ENCODE measurements at places on chromosomes 1 and 21.
A peak's percentile ranks its signal among the peaks of the same experiment; 100 is the strongest.

DNA sequence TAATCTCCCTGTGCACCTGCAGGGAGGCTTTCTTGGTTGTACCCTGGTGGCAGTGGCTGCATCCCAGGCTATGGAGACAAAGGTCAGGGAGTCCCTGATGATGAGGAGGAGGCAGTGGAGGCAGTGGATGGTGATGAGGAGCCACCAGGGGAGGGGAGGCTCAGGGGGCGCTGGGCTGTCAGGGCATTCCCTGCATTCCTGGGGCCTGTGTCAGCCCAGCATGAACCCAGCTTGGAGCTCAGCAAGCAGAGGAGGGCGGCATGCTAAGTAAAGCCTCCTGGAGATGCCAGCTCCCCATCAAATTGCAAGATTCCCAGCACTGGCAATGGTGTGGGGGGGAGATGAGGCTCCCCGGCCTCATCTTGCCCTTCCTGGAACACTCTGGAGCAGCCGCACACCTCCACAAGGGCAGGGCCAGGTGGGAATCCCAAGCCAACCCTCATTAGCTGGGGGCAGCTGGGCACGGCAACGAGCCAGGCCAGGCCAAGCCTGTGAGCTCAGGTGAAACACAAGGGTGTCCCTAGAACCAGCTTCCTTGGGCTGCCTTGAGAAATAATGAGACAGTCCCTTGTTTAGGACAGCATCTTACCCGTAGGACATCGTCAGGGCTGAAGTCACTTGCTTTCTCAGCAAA is 469.5 kb downstream of the MATN1 start:
- DNase-seq = peak; percentile 19

GRCh38 chr1:35220976-35221375 is 28.0 kb upstream of the SFPQ start:
- no peak for DNase-seq

DNA sequence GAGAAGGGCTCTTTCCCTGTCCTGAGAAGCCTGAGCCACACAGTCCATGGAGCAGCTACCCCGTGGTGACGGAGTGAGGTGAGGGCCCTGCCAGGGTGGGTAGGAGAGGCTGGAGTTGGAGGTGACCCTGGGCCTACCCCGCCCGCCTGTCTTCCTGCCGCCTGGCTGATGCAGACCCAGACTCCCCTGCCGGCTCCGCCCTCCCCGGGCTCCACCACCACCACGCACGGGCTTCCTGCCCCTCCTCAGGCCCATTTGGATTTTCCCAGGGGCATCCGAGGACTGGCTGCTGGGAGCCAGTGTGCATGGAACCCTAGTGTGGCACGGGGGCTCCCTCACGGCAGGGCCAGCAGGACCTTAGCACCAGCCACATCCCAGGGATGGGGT is 32.5 kb downstream of the PODN start:
- no peak for DNase-seq

- no peak for DNase-seq
Observed at GRCh38 chr1:158295791-158296190, 6.1 kb downstream of the CD1C start.

- DNase-seq = no peak
Observed at GRCh38 chr1:24946861-24947658, 17.0 kb upstream of the RUNX3 start.

DNA sequence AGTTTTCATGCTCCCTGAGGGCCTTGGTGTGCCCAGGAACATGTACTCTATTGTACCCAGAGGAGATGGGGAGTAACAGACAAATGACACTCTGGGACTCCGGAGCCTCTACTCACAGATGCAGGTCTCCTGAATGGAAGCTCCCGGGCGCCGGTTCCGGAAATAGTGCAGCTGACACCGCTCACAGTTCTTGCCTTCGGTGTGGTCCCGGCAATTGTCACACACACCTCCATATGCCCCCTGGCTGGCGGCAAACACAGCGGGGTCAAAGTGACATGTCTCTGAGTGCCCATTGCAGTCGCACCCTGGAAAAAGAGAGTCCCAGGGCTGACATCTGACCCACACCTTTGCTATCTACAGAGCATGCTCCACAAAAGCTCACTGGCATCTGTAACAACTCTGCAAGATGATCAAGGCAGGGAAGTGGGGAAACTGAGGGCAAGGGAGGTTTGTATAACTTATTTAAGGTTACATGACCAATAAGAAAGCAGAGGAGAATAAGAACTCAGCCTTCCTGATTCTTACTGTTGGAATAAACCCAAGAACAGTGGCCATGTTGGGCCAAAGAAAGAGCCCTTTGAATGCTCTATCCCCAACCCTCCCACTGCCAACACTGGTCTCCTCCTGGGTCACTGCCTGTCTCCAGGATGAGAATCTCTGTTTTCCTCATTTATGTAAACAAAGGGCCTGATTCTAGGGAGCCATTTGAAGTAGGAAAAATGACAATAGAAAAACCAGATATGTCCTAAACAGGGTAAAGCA is 22.4 kb downstream of the LAMB3 start:
- DNase-seq = no peak

- no peak for DNase-seq
Observed at GRCh38 chr1:6384962-6385361, 8.6 kb downstream of the ACOT7 start.

Measured in fibroblast of skin of right biceps (primary cell).